Activated T-cell treated with anti-CD3 and anti-CD28 coated beads, Interleukin-2, amount 50 U/mL, for 72 hours (primary cell): ENCODE measurements at places on chromosomes 7 and 10.

- DNase-seq = no peak
These were observed 5.5 kb upstream of the IRF5 start for GRCh38 chr7:128931965-128932861.

GRCh38 chr7:33412331-33412730 lies 283.0 kb downstream of the BBS9 start:
- no peak for DNase-seq

DNA sequence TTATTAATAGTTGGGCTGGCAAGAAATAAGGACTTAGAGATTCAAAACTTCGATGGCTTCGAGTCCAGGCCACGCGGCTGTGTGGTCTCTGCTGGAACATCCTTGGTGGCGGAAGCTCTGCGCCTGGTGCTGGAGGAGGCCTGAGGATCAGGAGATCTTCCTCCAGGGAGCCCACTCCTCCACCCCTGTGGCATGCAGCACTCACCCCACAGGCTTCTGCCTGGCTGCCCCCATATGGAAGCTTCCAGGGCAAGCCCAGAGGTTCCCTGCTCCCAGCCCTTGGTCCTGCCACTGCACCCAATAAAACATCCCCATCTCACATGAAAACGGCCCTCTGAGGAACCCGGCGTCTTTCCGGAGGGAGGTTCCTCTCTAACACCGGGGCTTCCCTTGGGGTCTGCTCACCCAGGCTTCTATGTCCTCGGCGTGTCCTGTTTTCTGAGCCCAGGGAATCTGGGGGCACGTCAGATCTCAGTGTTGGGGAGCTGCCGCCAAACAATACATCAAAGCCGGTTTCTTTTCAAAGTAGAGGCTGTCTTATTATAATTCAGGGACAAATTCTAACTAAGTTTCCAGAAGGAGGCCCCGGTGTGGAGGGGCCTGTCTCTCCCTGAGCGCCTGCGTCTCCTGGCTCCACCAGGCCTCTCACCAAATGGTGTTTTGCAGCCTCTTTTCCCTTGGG lies 32.4 kb downstream of the CALML3 start:
- DNase-seq = no peak

DNA sequence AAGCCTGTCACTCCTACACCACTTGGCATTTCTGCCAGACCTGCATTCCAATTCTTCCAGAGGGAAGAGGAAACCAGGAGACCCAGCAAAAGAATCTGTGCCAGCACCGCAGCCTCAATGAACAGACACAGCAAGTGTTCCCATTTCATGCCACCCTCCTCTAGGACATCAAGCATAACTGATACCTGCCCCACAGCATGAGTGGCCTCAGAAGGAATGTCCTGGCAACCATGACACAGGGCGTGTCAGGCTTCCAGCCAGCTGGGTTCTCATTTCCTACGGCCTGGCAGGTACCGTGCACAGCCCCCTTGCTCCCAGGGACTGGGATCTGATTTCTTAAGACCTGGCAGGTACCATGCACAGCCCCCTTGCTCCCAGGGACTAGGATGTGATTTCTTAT lies 7.8 kb downstream of the MAD1L1 start:
- DNase-seq = no peak

DNA sequence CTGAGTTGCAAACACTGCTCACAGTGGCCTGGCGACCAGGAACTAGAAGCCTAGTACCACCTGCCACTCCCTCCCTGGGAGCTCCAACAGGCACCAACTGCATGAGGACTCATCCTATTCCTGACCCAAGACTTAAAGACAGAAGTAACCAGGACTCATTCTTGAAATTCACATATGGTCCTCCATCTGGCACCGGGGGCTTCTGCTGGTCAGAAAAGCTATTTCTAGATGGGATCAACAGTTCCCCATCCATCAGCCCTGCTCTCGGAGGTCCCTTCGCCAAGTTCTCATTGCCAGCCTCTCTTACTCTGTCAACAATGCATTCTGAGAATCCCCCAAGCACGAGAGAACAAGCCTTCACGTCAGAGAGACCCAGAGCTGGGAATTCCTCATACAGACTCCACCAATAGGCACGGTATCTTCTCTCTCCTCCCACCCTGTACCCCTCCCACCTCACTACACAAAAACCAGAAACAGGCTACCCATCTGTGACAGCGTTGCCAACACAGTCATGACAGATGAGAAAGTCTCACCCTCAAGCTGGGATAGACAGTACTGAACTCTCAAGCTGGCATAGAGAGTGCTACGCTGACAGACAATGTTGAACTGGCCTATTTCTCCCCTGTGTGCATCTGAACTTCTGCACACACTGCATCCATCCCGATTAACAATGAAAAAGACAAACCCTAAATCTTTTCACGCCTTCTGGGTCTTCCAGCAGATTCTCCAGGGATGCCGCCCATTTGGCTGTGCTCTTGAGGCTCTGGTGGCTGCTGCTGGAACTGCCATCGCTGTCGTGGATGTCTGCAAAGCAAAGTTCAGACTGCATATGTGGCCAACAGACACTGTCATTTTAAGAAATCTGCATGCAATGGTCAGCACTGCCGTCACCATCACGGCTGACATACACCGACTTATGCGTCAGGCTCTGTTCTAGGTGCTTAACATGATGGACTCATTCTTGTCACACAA lies 15.6 kb downstream of the RGS10 start:
- no peak for DNase-seq
